ENCODE measurements at places on chromosomes 13 and 19.
A peak's percentile ranks its signal among the peaks of the same experiment; 100 is the strongest.

DNA sequence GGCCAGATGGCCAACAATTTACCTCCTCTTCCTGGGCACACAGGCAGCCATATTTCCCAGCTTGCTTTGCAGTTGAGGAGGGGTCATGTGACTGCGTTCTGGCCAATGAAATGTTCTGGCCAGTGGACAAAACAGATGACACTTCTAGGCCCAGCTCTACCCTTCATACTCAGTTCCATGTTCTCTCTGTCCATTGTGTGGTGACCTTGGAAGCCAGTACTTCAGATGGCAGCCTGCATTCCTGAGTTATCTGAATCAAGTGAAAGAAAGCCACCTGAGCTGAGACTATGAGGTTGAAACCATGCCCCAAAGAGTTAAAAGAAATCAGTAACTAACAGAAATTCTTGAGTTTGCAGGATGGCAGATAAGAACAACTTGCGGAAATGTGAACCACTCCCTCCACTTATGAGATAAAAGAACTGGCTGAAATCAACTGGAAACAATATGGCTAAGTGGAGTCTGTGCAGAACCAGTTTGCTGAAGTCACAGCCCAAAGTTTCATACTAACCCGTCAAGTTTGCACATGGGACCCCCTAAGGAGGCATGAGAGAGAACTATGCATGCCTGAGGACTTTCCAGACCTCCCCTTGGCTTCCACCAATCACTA is 8.1 kb downstream of the FAM187B start:
- DNase-seq = no peak

DNA sequence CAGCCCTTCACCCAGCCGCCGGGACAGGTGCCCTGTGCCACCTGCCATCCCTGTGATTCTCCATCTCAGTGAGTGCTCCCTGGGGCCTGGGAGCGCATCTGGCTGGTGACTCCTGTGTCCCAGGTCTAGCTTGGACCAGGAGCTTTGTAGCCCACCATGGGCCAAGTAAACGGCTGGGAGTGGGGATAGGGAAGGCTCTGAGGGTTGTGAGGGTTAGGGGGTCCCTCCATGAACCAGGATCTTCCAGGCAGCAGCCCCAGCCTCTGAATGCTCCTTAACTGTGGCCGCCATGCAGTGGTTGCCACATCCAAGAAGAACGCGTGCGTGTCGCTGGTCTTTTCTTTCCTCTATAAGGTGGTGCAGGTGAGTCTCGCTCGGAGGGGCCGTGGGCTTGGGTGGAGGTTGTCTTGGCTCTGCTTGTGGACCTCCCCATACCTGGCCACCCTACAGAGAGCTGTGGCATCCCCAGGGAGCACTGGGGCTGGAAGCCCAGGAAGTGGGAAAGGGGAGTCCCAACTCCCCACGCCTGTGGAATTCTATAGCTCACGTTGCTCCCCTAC is 8.4 kb downstream of the AP1M1 start:
- no peak for DNase-seq

DNA sequence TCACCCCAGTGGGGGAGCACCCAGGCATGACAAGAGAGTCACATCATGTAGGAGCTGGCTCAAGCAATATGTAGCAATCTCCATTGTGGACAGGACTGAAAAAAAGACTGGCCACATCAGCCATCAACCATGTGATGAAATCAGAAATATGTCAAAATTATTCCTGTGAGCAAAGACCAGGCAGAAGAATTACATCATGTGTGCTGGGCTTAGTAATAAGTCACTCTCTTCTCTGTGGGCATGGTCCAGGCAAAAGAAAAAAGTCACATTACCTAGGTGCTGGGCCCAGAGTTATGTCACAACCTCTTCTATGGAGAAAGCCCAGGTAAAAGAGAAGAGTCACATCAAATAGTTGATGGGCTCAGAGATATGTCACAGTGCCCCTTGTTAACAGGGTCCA is 28.3 kb upstream of the ZNF729 start:
- no peak for DNase-seq

- no peak for DNase-seq
Measured at GRCh38 chr19:15216363-15216762, 15.6 kb upstream of the NOTCH3 start.

DNA sequence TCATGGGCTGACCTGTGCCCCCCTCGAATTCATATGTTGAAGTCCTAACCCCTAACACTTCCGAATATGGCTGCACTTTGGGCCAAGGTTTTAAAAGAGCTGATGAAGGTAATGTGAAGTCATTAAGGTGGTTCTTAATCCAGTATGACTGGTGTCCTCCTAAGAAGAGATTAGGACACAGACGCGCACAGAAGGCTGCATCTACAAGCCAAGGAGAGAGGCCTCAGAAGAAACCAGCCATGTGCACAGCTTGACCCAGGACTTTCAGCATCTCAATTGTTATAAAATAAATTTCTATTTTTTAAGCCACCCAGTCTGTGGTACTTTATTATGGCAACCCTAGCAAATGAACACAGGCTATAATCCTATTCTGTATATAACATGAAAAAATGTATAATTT is 99.9 kb downstream of the DOCK9 start:
- DNase-seq = no peak

- DNase-seq = no peak
Measured at GRCh38 chr19:45117167-45117594, 24.2 kb downstream of the PPP1R37 start.

DNA sequence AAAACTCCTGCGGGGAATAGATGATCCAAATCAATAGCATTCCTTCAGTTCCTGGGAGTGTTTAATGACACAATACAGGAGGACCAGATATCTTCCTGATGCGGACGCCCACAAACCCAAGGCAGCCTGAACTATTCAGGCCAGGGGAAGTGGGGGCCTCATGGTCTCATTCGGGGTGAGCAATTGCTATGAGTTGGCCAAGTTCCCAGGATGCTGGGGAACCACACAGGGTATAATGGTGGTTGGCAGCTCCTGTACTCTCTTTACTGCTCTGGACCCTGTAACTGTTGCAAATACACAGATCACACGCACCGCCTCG is 401.2 kb downstream of the IRS2 start:
- DNase-seq = peak; percentile 75

- DNase-seq = no peak
Measured at GRCh38 chr19:460877-461720, at the start of gene SHC2. TSS of gene SHC2 (minus strand) at chr19:461033. CDS start at chr19:460996, 37 bp downstream.

DNA sequence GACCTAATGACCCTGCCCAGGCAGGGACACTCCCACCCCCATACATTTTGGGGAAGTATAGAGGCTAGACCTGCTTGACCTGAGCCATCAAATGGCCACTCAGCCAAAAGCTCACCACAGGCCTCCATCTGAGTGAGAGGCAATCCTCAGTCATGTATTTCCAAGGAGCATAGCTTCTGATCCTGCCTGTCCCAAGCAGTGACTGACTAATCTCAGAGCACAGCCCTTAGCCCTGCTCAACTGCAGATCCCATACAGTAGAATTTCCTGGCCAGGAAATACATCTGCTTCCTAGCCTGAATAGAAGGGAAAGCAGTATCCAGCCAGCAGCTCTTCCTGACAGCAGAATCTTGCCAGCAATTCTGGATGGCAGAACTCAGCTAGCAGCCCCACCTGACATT is 880.6 kb upstream of the GPC6 start:
- DNase-seq = no peak

DNA sequence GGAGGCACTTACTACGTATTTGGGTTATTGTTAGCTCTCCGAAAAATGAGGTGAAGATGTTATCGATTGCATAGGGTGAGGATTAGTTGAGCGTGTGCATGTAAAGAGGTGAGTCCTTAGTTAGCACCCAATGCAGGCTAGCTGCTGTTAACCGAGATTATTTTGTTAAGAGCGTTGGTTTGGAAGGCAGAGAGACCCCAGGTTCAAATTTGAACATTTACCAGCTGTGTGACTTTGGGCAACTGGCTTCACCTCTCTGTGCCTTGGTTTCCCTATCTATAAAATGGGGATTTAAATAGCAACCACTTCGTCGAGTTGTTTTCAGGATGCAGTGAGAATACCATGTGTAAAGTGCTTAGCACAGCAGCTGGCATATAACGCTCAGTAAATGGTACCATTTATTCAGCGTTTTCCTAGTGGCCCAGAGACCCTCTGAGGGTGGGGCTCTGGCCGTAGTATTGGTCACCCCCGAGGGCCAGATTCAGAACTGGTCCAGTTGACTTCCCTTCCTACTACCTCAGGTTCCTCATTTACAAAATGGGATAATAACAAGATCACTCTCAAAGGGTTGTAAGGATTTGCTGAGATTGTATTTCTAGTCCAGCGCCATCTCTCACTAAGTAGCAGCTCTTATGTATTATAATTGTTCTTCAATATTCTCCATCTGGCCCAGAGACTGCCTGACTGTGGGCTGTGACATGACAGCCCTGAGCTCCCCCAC is 887 bp downstream of the SIPA1L3 start:
- no peak for DNase-seq

GRCh38 chr13:31755803-31756212 is 16.5 kb downstream of the RXFP2 start:
- DNase-seq = peak; percentile 34

DNA sequence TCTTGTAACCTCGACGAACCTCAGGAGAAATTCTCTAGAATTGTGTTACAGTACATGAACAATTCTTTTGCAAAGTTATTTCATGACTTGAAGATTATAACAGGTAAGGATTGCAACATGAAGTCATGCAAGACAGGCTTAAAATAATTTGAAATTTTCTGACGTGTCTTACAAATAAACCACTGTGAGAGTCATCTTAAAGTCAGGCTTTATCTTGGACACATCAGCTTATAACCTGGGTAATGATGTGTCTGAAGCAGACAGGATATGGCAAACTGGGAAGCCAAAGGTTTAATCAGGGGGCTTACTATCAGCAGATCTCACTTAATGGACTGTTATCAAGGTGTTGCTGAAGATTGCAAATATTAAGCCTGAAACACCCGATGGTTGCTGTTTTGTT is 407.8 kb downstream of the KLF5 start:
- DNase-seq = no peak

DNA sequence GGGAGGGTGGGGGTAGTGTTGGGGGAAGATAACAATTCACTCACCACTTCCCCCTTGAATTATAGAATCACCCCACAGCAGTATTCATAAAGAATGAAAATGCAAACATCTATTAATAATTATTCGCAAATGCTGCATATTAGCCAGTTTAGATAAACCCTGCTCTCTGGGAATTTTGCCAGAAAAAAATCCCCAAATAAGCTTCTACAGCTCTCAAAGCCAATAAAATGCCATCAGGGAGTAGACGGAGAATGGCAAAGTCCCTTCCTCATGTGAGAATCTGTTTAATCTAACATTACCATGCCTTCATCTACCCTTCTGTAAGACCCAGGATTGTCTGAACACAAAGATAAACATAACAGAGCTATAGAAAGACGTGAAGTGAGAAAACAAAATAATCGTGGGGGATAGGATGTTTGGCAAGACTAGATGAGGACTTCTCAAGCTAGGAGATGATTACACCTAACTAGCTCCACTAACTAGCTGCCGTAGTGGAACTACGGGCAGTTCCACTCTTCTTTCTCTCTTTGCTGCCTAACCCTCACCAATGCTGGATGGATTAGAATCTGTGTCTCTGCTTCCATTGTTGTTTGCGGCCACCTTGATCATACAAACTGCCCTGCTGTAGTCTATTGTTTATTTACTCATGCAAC is 32.4 kb upstream of the CACNA1A start:
- DNase-seq = no peak

DNA sequence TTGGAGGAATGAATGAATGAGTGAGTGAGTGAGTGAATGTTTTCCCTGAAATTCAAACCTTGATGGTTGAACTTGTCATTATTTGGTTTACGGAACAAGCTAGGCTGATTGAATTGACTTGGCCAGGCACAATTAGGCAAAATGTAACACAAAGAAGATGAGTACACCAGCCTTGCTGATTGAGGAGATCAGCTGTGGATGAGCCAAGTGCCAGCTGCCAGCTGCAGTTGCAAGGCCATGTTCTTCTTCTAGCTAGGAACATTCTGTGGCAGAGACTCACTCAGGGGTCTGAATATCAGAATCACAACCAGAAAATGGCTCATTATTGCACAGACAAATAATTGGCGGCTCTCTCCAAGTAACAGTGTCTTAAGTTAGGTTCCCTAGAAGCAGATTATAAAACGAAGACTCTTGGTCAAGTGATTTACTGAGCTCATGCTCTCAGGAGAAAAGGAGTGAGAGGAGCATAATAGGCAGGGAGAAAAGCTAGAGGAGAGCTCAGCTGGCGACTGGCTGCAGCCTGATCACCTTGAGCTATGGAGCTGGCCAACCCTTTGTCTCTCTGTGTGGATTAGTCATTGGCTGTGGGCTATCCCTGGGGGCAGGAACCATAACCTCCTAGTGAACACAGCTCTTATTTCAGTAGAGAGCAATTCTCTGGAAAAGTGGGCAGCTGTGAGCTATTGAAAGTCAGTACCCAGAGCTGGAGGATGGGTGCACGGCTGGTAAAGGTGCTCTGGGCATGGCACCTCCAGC is 225.3 kb upstream of the SERP2 start:
- DNase-seq = peak; percentile 9

- DNase-seq = peak; percentile 36
Measured at GRCh38 chr13:75153834-75154233, 328.1 kb downstream of the TBC1D4 start.

DNA sequence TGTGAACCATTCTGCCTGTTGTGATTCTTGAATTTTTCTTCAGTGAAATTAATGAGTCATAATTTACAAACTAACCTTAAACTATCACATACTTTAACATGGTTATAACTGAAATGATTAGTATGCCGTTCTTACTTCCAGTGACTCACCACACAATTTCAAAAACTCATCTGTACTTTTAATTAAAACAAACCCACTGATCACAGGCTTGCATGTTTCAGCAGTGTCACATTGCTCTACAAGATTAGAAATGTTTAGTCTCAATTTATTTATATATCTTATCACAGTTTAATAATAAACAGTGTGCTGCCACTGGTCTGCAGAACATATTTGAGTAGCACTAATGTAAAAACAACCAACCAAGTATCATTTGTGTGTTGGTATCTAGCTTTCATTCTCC is 2227.9 kb upstream of the PCDH20 start:
- DNase-seq = peak; percentile 11

DNA sequence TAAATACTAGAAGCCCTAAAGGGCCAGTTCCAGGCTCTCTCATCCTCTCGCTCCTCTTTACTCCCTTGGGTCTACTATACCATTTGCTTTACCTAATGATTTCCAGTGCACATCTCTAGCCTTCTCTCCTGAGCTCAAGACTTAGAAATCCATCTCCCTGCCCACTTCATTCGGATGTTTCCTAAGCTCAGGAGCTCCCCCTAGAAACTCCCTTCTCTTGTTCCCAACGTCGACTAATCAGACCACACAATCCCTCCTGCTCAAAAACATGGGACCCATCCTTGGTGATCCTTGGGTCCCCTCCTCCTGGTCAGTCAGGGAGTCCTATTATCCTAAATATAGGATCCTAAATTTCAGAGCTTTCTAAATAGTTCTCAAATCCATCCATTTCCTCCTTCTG is 21.1 kb upstream of the STK24 start:
- no peak for DNase-seq

GRCh38 chr13:112670864-112671263 is 19.0 kb upstream of the ATP11A start:
- no peak for DNase-seq

All from iris pigment epithelial cell (primary cell).